Effector CD4-positive, alpha-beta T cell (primary cell): ENCODE measurements at places on chromosomes 13 and 19.

DNA sequence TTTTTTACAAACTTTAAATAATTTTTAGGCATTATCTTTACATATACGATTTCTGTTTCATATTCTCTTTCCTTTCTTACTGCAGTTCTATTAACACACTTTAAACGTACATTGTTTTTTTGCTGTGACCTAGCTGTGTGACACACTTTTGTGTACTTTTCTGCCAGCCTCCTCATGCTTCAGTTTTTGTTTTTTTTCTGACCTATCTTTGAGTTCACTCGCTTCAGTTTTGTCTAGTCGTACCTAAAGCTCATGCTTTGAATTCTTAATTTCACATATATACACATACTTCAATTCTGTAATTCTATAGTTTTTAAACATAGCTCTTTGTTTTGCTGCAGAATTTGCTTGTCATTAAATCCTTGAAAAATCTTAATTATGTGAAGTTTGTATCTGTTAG is 150.4 kb downstream of the PDS5B start:
- no peak for DNase-seq

- no peak for DNase-seq
These were observed 59.5 kb upstream of the CYSLTR2 start for GRCh38 chr13:48594096-48594815.

DNA sequence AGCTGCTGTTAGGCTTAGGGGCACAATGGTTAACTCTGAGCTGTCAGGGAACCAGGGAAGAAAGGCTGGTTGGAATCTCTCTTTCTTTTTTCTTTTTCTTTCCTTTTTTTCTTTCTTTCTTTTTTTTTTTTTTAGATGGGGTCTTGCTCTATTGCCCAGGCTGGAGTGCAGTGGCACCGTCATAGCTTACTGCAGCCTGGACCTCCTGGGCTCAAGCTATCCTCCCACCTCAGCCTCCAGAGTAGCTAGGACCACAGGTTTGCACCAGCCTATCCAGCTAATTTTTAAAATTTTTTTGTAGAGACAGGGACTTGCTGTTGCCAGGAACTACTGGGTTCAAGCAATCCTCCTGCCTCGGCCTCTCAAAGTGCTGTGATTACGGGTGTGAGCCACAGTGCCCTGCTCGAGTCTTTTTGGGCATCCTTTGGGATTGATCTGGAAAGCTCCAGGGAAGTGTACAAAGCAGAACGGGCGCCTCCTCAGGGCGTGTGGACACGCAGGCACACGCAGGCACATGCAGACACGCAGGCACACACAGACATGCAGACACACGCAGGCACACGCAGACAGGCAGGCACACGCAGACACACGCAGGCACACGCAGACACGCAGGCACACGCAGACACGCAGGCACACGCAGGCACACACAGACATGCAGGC is 99.2 kb downstream of the GADD45B start:
- no peak for DNase-seq

- no peak for DNase-seq
These were observed 91.4 kb upstream of the SLC10A2 start for GRCh38 chr13:103157434-103158145.

GRCh38 chr19:58558066-58558622 is at the start of gene UBE2M:
UBE2M (minus strand) TSS chr19:58558611; CDS start chr19:58558381, 230 bp downstream.
- peak; percentile 60 for DNase-seq

GRCh38 chr13:21077788-21078353 is 16.5 kb upstream of the LATS2 start:
- no peak for DNase-seq
